HL-60 (cell line): ENCODE measurements at places on chromosomes 16 and 17.
A peak's percentile ranks its signal among the peaks of the same experiment; 100 is the strongest.

- peak; percentile 92 for DNase-seq
Observed at GRCh38 chr17:83125515-83126274, 46.3 kb downstream of the METRNL start.

GRCh38 chr16:54363766-54364165, 77.2 kb upstream of the IRX3 start:
- no peak for DNase-seq

- DNase-seq: no peak
Observed at GRCh38 chr16:54268340-54268739, 18.2 kb downstream of the IRX3 start.

GRCh38 chr17:48283907-48284306, 146.1 kb downstream of the SKAP1 start:
- no peak for DNase-seq

GRCh38 chr16:69127966-69128510, 4.3 kb downstream of the CHTF8 start:
- DNase-seq: no peak

GRCh38 chr17:5248821-5249479, 14.3 kb upstream of the SCIMP start:
- no peak for DNase-seq

- DNase-seq: peak; percentile 79
Observed at GRCh38 chr17:740240-741017, 8.0 kb downstream of the TLCD3A start.

DNA sequence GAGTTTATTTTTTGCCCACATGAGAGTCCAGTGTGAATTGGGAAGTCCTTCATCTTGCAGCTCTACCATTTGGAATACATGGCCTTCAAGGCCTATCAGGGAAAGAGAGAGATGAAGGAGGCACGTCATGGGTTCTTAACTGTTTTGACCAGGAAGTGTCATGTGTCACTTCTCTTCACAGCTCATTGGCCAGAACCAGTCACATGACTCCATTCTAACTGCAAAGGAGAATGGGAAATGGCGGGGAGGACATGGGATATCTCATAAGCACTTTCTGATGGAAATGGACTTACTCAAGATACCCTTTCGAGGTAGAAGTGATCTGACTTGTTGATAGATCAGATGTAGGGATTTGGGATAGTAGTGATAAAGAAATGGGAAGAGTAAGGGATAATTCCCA, 57.9 kb upstream of the CES5A start:
- DNase-seq: peak; percentile 4

DNA sequence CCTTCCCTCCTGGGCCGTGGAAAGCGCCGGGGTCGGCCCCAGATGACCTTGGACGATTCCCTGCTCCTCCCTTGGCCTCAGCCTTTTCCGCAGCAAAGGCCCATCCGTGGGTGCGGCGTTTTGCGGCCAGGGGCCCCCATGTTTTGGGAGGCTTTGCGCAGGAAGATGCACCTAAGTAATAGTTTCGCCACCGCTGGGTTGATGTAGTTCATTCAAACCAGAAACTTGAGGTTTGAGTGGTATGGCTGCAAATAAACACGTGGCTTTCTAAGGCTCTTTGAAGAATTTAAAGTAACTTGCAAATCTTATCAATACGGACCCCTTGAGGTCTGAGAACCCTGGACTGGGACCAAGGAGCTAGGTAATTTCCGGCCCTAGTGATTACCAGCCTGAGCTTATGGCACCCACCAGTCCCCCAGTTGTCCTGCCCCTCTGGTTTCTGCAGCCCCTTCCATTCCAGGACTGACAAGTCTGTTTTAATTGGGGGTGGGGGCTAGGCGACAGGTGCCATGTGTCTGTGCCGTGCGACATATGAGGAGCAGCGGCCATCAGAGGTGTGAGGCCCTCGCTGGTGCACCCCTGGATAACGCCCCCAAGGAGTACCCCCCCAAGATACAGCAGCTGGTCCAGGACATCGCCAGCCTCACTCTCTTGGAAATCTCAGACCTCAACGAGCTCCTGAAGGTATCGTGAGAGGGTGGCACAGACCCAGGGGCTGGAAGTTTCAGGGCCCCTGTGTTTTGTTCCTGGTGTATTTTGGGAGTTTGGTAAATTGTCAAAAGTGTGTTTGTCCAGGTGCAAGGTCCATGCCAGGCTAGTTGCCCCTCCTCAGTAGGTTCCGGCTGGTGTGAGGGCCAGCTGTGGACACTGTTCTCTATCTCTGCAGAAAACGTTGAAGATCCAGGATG, 834 bp downstream of the MRPL12 start:
- no peak for DNase-seq

DNA sequence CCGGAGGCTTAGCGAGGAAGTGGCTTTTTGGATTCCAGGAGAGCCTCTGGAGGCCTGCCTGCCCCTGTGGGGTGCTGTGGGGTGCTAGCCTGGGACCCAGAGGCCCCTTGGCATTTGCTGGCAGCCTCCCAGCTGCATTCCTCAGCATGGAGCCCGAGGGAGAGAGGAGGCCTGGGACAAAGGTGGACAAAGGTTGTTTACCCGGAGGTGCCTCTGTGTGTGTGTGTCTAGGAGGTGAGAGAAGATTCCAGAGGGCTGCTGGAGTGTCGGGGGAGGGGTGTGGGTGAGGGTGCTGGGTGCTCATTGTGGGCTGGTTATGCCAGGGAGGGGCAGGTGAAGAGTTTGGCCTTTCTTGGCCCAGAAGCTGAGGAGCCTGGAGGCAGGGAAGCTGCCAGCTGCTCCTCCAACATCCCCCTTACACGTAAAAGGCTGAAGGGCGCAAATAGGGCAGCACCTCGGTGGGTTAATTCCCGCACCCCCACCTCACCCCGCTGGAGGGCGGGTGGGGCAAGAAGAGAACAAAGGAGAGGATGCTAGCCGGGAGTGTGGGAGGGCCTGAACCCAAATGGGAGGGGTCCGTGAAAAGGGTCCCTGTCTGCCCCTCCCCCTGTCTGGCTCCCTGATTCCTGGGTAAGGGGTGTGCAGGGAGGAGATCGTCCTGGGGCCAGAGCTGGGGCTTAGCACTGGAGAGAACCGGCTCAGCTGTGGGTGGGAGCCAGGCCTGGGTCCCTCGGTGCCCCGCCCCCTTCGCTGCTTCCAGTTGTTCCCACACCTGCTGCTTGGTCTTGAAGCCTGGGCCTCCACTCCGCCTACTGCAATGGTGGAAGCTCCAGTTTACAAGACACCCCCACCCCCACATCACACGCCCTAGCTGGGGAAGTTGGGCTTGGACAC, 9.9 kb downstream of the HEXIM2 start:
- DNase-seq: no peak
